ENCODE measurements at places on chromosomes 7 and 10.

- DNase-seq: no peak
These were observed 209.9 kb upstream of the GHITM start for GRCh38 chr10:83929399-83929798.

DNA sequence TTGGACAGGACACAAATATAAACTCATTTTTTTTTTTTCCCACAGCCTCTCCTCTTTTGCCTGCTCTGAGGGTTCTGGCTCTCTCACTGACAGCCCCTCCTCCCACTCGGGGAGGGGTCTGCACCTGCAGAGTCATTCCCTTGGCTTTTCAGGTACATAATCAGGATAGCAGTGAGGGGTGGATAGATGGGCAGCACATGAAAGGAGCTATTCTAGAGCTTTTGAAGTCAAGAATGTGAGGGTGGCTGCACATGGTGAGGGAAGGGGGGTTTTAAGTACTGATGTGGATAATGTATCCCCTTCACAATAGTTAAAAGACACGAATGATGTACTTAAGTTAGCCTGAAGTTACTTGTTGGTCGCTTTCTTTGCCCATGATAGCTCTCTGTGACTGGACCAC lies 76.2 kb downstream of the CFAP58 start:
- DNase-seq: no peak

GRCh38 chr7:130410868-130411541 lies 29.8 kb downstream of the CEP41 start:
- no peak for DNase-seq

GRCh38 chr7:38681882-38682281 lies 50.7 kb upstream of the AMPH start:
- DNase-seq: no peak

DNA sequence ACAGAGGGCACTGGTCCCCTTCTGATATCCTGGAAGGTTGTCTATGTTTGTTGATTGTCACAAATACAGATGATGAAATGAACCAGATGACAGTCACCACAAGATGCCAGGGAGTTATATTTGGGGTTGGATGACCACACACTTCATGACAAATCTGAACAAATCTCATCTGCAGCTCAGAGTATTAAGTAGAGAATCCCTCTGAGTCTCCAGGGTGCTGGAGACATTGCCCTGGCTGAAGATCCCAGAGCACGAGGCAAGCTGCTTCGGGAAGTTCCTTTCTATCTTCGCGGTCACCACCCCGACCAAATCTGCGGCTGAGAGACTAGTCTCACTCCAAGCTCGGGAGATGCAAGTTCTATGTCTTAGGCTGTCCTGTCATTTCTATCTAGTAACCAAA lies 9.0 kb downstream of the DENND2A start:
- no peak for DNase-seq

DNA sequence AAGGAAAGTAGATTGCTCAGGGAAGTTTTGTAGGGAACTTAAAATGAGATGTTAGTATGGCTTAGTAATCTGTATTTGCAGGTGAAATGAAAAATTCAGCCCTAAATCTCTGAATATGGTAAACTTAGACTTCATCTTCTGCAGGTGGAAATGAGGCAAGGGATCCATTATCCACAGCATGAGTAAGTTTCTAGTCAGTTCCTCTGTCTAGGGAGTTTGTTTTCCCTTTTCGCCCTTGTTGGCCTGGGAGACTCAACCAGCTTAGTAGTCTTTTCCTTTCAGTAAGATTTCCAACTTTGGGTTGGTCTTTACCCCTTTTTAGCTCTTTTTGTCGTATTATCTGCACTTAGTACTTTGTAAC lies 65.6 kb downstream of the ZEB1 start:
- no peak for DNase-seq
